ENCODE measurements at places on chromosomes 12 and 14.

DNA sequence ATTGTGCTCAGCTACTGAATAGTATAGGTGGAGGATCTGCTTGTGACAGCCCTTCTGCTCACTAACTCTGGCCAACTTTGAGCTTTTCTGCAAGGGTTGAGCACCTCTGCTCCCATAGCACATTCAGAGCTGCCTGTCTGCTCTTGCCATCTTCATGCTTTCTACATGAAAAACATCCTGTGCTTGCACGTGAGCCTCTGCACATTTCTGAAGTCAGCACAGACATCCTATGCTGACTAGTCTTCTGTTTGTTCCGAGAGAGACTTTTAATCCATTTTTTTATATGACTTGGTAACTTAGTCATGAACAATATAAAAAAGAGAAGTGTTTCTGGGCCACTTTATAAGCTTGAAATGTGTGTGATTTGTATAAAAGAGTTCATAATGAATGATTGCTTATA is 969.3 kb downstream of the TMTC2 start:
- no peaks in the 10 kb centered on the region for H3K36me3 ChIP-seq
- no peak for DNase-seq
- no peaks in the 10 kb centered on the region for H3K27me3 ChIP-seq
- H3K4me1 ChIP-seq: no peaks in the 10 kb centered on the region

- H3K27ac ChIP-seq: no peak overlapping the region
- H3K27me3 ChIP-seq: peaks cover 5% of the 10 kb centered on the region
- H3K4me1 ChIP-seq: no peaks in the 10 kb centered on the region
- H3K4me3 ChIP-seq: no peak overlapping the region
- no peaks in the 10 kb centered on the region for H3K36me3 ChIP-seq
- peak; percentile 71 for DNase-seq
These were observed 122.9 kb upstream of the TMEM132D start for GRCh38 chr12:130026608-130027176.

DNA sequence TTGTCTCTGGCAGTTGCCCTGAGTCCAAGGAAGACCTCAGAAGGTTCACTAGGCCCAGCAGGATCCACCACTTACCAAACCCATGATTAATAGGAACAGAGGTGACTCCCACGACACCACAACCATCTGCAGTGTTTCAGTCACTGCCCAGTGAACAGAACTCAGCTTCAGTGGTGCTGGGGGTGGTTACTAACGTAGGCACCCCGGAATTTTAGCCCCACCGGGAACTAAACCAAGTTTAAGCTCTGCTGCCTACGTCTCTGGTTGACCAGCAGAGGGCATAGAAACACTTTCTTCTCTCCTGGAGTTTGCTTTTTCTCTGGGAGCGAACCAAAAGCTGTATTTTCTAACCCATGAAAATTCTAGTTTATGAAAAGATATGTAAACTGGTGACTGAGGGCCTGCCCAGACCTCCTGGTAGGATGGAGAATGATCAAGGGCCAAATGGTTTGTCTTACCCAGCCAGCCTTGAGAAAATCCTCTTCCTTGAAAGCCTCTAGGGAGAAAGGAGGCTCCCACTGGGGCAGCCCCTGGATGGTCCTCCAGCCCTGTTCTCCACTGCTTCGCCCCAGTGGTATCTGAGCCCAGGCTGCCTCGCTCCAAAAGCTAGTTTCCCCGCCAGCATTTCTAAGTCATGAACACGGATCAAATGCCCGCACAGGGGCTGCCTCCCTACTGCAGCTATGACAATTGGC is 379.8 kb downstream of the DPF3 start:
- DNase-seq: peak; percentile 57
- H3K4me3 ChIP-seq: no peak overlapping the region
- no peak overlapping the region for H3K27ac ChIP-seq
- H3K36me3 ChIP-seq: no peaks in the 10 kb centered on the region

GRCh38 chr14:49089107-49089506 is 497.1 kb downstream of the RPS29 start:
- H3K27me3 ChIP-seq: no peaks in the 10 kb centered on the region
- H3K4me3 ChIP-seq: no peak overlapping the region
- no peaks in the 10 kb centered on the region for H3K36me3 ChIP-seq
- no peaks in the 10 kb centered on the region for H3K4me1 ChIP-seq
- DNase-seq: no peak

DNA sequence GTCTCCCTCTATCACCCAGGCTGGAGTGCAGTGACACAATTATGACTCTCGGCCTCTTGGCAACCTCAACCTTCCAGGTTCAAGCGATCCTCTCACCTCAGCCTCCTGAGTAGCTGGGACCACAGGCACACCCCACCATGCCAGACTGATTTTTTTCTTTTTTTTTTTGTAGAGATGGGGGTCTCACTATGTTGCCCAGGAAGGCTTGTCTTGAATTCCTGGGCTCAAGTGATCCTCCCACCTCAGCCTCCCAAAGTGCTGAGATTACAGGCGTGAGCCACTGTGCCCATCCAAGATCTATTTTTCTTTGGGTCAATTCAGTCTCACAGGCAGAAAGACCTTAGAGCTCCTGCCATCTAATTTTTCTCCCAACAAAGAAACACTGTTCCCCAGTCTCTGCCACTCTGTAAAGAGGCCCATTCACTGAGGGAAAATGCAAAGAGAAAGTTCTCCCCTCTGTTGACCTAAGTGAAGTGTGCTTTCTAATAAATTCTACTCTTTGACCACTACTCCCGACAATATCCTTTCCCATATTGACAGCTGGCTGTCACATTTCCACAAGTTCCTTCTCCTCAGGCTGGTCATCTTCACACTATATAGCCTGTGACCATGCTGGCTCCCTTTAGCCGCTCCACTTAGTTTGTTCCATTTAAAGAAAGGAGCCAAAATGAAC is 23.3 kb downstream of the TMED8 start:
- H3K4me1 ChIP-seq: no peaks in the 10 kb centered on the region
- no peak overlapping the region for H3K4me3 ChIP-seq
- no peaks in the 10 kb centered on the region for H3K27me3 ChIP-seq
- H3K27ac ChIP-seq: no peak overlapping the region

GRCh38 chr14:54364555-54365415 is 32.0 kb upstream of the CDKN3 start:
- DNase-seq: no peak
- H3K27ac ChIP-seq: no peak overlapping the region
- no peaks in the 10 kb centered on the region for H3K27me3 ChIP-seq
- H3K36me3 ChIP-seq: no peaks in the 10 kb centered on the region
- peaks cover 13% of the 10 kb centered on the region for H3K4me1 ChIP-seq

DNA sequence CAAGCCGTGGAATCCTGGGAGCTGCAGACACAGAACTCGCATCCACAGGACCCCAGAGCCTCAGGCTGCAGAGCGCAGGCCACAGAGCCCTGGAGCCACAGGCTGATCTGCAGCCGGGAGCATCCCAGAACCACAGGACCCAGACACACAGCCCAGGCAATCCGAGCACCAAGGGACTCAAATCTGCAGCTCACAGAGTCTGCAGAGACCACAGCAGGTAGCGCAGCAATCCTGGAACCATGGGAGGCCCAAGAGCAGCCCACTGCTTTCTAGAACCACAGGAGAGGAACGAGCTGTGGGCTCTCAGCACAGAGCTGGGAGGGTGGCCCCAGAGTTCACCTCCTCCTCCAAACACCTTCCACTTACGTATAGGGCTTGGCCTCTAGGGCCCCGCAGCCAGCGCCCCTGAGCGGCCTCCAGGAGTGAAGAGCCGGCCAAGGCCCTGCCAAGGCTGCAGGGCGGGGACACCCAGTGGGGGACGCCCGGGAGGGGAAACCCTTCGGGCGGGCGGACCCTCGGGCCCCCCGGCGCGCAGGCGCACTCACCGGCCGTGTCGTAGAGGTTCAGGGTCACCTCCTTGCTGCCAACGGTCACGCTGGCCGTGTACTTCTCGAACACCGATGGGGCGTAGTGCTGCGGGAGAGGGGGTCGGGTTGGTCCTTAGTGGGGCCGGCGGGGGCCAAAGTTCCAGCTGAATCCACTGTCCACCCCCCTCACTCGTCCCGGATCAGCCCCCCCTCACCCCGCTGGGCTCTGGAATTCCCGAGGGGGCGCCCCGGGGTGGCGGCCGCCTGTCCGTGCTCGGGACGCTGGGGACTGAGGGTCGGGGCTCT is 665 bp downstream of the RHOF start:
- H3K4me1 ChIP-seq: peaks cover 34% of the 10 kb centered on the region
- peak overlapping the region; percentile 72 for H3K4me3 ChIP-seq
- H3K27ac ChIP-seq: peak overlapping the region; percentile 99
- DNase-seq: peak; percentile 80
- no peaks in the 10 kb centered on the region for H3K27me3 ChIP-seq

DNA sequence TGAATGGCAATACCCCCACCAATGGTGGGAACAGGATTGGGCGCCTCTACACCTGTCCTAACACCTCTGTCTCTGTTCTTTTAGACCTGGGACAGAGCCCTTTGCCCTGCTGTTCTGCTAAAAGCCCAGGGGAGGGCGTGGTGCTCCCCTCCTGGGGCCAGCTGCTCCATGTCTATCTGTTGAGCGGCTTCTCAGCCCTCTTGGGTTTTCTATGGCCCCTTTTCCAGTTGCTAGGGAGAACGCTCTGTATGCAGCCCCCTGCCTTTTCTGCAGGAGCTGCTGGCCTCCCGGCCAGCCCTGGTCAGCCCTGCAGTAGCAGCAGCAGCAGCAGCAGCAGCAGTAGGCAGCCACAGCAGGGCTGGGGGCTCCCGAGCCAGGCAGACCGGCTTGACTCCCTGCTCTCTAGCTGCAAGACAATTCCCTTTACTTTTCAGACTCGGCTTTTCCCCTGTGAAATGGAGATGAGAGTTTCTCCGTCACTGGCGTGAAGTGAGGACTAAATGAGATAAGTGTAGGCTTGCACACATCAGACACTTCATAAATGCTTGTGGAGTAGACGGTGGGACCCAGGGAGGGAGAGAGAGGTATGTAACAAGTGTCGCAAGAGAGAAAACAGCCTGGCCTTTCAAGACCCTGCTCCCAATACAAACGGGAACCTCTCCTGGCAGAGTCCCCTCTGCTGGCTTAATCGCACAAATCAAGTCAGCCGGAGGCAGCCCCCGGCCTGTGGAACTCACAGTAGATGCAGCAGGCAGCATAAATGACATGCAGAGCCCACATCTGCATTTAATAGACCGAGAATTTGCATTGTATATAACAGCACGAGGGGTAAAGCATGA is 1.0 kb downstream of the RTL1 start:
- DNase-seq: peak; percentile 53
- peaks cover 29% of the 10 kb centered on the region for H3K27me3 ChIP-seq
- H3K36me3 ChIP-seq: no peaks in the 10 kb centered on the region

DNA sequence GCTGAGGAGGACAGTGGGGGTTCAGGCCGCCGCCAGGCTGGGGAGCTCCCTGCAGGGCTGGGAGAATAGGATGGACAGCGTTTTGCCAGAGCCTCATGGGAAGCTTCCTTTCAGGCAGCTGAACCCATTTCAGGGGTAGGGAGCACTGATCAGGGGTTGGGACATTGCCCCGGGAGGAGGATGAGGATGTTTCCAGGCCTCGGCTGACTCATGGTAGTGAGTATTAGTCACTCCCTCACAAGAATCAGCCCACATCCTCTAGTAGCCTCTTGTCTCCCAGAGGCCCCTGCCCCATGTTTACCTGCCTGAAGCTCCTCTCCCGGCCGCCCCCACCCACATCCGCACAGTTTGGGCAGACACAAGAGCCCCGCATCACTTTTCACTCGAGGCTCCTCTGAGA is 89.8 kb downstream of the ZFP36L1 start:
- H3K36me3 ChIP-seq: no peaks in the 10 kb centered on the region
- H3K27me3 ChIP-seq: no peaks in the 10 kb centered on the region
- DNase-seq: no peak
- H3K4me3 ChIP-seq: no peak overlapping the region
- peaks cover 4% of the 10 kb centered on the region for H3K4me1 ChIP-seq
- H3K27ac ChIP-seq: no peak overlapping the region

- DNase-seq: no peak
- no peak overlapping the region for H3K27ac ChIP-seq
- H3K4me1 ChIP-seq: no peaks in the 10 kb centered on the region
These were observed 139.4 kb upstream of the CNTN1 start for GRCh38 chr12:40552868-40553267.

GRCh38 chr12:991350-992333 is 619 bp downstream of the ERC1 start:
- H3K4me3 ChIP-seq: peak overlapping the region; percentile 88
- H3K4me1 ChIP-seq: peaks cover 23% of the 10 kb centered on the region
- no peaks in the 10 kb centered on the region for H3K36me3 ChIP-seq
- peak overlapping the region; percentile 100 for H3K27ac ChIP-seq
- DNase-seq: peak; percentile 83

DNA sequence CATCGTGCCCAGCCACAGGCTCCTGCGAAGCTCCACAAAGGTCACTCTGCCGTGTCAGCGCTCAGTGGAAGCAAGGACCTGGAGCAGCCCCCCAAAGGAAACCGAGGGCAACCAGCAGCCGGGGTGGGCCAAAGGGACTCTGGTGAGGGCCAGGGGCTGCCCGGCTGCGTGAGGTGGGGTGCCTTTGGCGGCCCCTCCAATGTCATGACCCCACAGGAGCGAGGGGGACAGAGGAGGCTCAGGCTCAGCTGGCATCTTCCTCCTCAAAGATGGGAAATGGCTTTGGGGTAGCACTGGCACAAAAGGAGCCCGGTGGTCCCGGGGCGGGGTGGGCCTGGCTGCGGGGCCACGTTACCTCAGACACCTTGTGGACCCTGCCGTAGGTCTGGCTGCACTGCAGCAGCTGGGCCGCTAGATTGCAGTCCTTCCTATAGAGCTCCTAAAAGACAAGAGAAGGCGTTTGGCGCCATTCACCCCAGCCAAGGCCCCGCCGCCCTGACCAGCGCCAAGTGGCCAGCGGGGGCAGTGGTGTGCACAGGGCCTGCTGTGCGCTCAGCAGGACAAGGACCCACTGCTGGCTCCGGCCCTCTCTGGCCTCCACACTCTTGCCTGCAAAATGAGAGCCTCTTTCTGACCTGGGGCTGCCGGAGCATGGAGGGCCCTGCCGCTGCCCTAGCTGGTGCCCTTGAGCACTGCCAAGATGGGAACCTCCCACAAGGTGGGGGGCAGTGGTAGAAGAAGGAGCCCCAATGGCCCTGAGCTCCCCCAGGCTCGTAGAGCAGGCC is 46.9 kb downstream of the BEGAIN start:
- no peak overlapping the region for H3K27ac ChIP-seq
- no peaks in the 10 kb centered on the region for H3K4me1 ChIP-seq
- no peak overlapping the region for H3K4me3 ChIP-seq
- no peak for DNase-seq

DNA sequence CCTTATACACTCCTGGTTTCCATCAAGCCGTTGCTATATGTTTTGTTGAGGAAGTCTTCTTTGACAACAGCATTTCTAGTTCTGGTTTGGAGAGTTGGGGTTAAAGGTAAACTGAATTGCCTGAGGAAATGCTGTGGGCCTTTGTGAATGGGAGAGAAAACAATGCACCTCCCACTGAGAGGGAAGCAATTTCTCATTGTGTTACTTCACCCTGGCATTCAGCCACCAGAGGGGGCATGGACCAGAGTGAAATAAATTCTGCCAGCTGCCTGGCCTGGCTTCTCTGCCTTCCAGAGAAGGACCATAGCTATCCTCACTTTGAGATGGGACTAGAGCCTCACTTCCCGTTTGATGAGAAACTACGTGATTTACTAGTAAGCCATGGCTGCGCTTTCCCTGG is 475.3 kb downstream of the EGLN3 start:
- no peaks in the 10 kb centered on the region for H3K27me3 ChIP-seq
- H3K36me3 ChIP-seq: no peaks in the 10 kb centered on the region
- no peaks in the 10 kb centered on the region for H3K4me1 ChIP-seq
- H3K27ac ChIP-seq: no peak overlapping the region
- peak; percentile 44 for DNase-seq
